ENCODE measurements at places on chromosomes 2 and 18.

DNA sequence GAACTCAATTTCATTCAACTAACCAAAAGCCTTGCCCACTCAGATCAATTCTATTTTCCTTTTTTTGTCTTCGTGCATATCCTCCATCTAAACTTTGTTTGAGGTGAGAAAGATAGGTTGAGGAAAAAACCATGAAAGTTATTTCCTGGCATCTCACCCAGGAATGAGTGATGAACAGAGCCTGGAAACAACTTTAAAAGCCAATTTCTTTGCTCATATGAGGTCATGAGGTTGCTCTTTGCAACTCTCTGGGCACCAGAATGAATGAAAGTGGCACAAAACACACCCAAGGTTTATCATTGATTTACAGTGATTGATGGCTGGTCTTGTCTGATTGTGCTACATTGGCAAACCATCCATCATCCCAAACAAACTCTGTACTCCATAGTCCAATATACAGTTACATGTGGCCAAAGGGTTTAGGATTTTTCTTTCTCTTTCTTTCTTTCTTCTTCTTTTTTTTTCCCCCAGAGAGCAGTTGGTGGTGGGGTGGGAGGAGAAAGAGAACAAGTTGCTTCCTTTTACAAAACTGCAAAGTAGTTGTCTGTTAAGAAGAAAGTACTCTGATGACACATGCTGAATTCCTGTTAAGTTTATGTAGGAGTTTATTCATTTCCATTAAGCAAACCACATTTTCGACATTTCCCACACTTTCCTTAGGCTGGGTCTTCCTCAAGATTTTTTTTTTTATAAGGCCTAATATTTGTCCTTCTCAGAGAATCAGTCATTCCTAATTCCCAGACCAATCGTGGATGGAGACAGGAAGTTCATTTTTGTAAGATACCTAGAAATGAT is 575.9 kb upstream of the ZEB2 start:
- no peak for DNase-seq

- DNase-seq = no peak
Measured at GRCh38 chr2:62539606-62540407, 33.8 kb upstream of the TMEM17 start.

DNA sequence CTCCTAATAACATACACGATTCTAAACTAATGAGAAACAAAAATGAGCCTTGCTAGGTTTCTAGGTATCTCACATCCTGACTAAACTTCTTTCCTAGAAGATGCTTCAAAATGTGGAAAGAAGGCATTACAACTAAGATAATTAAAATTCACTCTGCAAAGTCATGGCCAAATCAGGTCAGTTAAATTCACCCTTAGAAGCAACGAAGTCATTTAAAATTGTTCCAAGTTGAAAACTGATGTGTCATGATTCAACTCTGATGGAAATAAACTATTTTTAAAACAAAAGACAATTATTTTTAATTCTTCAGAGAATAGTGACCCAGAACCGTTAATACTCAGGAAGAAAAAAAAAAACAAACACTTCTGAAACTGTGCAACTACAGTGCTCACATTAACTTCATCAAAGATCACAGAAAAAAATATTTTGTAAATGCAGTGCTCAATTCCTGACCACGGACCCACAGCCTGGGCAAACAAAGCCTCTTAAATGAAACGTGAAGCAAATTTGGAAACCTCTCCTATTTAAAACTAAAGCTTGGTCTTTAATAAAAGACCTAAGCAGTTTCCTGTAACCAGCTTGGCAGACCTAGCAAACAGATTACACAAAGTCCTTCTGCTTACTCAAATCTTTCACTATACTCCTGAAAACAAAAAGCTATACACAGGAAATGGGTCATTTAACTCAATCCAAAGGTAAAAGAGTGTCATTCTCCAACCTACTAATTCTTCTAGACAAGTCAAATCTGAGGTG is 39.0 kb downstream of the CHN1 start:
- no peak for DNase-seq

GRCh38 chr2:140747665-140748064 is 1383.2 kb downstream of the LRP1B start:
- DNase-seq = no peak

DNA sequence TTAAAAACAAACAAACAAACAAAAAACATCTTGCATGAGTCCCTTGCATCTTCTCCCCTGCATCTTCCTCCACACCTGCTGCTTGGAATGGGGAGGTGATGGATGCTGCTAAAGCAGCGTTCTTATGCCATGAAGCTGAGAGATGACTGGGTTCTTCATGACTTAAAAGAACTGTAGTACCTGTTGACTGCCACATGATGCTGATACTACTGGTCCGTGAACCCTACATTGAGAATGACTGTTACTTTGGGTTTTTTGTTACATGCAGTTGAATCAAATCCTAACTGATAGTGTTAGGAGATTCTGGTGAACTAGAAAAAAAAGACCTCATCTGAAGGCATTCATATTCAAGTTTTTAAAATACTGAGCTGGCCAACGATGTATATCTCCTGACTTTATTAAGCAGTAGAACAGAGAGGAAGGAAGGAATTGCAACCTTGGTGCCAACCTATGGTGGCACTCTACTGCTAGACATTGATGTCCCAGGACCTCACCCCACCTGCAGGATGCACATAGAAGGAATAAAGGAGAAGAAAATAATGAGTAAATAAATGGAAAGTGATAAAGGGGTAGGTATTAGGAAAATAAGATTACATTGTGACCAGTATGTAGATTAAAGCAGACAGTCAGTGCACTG is 63.2 kb upstream of the SPAG16 start:
- DNase-seq = no peak

DNA sequence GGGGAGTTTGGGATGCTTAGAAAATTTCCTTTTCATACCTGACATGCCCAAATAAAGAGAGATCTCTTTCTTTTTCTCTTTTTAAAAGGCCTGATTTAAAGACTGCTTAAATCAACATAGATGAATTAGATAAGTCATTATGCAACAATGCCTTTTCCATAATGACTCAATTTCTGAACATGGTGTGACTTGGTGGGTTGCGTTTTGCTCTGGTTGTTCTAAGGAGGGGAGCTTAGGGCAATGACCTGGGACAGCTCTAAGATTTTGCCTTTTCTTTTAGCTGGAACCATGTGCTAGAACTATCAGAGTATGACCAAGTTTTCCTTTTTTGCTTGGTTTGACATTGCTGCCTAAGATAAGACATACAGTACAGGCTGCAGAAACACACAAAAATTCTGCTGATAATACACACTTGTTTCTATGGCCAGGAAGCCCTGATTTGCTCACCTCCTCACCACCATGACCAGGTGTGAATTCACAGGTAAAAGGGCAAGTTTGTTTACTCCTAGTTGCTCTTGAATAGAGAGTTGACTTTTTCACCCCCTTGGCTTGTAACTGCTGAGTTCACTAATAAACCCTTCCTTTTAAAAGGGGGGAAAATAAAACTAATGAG is 58.1 kb upstream of the IL1RL1 start:
- no peak for DNase-seq

DNA sequence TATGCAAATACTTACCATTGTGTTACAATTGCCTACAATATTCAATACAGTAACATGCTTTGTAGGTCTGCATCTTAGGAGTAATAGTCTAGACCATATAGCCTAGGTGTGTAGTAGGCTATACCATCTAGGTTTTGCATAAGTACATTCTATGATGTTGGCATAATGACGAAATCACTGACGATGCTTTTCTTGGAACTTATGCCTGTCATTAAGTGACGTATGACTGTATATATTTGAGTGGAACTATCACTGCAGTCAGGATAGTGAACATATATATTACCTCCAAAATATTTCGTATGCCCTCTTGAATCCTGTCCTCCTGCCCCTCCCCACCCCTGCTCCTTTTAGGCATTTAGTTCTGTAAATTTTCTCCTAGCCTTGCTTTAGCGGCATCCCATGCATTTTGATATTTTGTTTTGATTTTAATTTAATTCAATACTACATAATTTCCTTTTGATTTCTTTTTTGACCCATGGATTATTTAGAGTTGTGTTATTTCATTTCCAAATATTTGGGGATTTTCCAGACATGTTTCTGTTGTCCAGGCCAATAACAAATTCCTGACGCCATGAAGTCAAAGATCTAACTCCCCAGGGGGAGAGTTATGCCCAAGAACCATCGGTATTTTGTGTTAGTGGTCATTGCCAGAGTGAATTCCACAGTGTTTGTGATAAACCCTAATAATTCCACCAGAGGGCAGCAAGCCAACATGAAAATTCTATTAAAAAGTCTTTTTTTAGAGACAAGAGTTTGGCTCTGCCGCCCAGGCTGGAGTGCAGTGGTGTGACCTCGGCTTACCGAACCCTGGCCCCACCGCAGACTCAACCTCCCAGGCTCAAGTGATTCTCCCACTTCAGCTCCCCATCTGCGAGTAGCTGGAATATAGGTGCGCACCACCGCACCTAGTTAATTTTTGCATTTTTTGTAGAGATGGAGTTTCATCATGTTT is 24.2 kb upstream of the CASP8 start:
- peak; percentile 58 for DNase-seq

GRCh38 chr2:54909001-54909400 is 141.2 kb downstream of the RTN4 start:
- DNase-seq = no peak

GRCh38 chr2:112794131-112794733 is 9.9 kb upstream of the IL1A start:
- DNase-seq = no peak

DNA sequence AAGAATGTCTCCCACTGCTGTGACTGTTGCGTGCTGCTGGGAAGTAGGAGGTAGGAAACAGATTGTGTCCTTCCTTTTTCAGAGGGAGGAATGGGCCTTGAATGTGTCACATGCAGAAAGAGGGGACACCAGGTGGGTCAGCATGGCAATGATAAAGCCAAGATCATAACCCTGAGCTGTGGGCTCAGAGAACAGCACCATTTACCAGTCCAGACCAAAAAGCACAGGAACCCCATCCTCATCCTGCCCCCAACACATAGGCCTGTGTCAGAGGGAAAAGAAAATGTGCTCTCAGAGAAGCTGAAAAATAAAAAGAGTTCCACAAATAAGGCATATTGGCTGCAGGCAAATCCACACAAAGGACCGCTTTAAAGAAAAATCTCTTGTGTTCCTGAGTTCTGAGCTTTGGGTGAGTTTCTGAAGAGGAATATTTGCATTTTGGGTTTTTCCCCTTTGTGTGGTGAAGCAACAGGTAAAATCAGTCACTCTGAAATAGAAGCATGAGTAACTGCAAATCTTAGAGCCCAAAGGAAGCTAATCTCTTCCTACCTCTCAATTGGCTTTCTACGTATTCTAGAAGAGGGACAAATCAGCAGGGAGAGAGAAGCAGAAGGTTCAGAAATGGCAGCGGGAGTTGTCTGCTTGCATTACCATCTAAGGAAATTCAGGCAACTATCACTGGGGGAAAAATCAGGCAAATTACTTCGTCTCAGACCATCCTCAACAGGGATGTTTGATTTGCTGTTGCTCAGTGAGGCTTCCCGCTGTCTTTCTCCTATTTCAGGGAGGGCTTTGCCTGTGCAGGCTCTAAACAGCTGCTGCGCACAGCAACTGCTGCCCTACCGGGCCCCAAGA is 106.8 kb downstream of the BCL11A start:
- DNase-seq = no peak

DNA sequence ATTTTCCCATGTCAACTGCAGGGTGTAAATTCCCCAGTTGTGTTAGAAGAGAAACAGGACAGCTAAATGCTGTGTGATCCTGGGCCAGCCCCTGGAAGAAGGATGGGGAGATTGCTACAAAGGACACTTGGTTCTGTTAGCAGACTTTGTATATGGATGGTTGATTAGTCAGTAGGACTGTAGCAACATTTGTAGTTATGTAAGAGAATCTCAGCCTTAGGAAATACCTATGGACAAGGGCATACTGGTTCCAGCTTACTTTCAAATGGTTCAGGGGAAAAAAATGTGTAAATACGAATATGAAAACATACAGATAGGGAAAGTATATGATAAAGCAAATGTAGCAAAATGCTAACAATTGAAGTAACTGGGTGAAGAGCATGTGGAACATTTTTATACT is 47.6 kb downstream of the GNAL start:
- DNase-seq = no peak

DNA sequence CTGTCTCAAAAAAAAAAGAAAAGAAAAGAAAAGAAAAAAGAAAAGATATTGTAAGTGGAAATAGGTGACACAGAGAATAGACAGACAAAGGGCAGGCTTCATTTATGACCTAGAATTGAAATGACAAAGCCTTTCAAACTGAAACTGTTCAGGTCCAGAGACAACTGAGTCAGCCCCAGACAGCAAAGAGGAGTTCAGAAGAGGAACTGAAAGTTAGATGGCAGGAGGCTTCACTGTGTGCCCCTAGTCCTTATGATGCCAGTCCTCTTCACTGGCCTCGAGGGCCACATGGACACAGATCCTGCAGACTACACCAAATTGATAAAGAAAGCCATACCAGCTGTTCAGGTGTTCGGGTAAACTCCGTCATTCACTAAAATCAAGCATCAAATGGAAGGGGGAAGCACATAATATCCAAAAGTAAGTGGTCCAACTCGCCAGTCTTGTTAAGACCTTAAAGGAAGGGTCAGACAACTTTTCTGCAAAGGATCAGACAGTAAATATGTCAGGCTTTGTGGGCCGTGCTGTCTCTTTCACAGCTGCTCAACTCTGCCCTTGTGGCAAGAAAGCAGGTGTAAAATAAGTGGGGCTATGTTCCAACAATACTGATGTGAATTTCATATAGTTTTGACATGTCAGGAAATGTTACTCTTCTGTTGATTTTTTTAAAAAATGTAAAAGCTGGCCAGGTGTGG is 231.9 kb upstream of the MGAT5 start:
- DNase-seq = no peak

GRCh38 chr2:144082777-144083176 is 437.1 kb downstream of the ZEB2 start:
- DNase-seq = no peak

DNA sequence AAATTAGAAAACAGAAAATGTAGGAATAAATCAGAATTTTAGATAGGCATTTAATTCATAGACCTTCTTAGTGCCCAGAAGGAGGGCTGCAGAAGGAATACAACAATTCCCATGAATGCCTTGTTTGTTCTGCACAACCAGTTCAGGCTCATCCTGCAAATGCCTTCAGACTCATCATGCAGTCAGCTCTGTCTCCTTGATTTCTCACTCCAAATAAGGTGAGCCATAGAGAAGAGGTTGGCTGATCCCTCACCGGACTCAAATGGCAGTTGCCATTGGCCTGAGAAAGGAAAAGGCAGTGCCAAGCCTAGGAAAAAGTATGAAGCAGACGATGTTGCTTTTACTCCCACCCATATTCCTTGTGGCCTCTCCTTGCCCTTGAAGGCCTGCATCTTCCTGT is 50.3 kb downstream of the DSC3 start:
- DNase-seq = no peak

DNA sequence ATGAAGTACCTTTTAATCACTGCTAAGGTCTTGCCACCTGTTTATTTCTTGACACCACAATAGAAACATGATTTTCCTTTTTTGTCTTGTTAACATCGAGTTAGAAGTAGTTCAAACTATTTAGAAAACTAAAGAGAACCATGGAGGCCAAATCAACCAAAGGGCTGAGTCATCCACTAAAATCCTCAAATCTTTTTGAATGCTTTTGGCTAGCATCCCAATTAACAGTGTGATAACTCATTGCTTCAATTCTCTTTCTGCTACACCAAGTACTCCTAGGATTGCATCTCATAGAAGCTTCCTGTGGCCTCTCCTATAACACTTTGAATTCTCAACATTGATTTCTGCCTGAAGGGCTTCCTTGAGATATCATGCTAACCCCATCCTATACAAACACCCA is 159.9 kb upstream of the MMADHC start:
- no peak for DNase-seq

Data from BE2C (cell line).